ENCODE measurements at places on chromosomes 12 and 14.

- DNase-seq: no peak
Observed at GRCh38 chr14:23550131-23550811, 1.3 kb downstream of the ZFHX2 start.

DNA sequence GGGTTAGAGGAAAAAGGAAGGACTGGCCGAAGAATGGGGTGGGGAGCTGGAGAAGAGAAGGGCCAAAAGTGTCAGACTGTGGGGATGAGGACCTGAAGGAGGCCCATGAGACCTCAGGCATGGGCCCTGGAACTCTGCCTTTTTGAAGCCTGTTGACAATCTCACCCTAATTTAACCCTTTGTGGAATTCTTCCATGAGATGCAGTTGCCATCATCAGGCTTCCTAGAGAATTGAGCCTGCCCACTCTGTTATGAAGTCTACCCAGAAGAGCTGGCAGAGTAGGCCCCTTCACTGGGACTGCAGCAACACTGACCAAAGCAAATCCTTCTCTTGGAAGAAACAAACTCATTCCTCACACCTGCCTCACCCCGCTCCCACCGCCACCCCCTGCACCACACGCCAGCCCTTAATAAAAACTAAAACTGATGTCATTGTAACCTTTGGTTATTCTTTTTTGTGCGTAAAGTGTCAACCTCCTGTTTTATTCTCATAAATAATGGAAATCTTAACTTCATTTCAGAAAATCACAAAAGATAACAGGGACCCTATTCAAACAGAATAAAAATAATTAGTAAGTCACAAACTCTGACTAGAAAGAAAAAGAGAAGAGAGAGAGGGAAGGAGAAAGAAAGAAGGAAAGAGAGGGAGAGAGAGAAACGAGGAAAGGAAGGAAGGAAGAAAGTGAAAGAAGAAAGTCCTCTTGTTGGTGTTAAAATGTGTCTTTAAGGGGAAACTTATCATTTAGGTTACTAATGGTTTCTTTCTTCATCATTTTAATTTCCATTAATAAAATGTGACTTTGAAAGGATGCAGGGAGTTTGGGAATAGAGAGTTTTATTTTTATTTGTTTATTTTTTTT lies 61.3 kb downstream of the CRADD start:
- DNase-seq: no peak

- no peak for DNase-seq
Observed at GRCh38 chr14:47596232-47596631, 79.2 kb downstream of the MDGA2 start.

- no peak for DNase-seq
Observed at GRCh38 chr12:105205322-105206048, 30.5 kb downstream of the APPL2 start.

GRCh38 chr14:21326972-21327371 lies 47.1 kb downstream of the RPGRIP1 start:
- DNase-seq: no peak

DNA sequence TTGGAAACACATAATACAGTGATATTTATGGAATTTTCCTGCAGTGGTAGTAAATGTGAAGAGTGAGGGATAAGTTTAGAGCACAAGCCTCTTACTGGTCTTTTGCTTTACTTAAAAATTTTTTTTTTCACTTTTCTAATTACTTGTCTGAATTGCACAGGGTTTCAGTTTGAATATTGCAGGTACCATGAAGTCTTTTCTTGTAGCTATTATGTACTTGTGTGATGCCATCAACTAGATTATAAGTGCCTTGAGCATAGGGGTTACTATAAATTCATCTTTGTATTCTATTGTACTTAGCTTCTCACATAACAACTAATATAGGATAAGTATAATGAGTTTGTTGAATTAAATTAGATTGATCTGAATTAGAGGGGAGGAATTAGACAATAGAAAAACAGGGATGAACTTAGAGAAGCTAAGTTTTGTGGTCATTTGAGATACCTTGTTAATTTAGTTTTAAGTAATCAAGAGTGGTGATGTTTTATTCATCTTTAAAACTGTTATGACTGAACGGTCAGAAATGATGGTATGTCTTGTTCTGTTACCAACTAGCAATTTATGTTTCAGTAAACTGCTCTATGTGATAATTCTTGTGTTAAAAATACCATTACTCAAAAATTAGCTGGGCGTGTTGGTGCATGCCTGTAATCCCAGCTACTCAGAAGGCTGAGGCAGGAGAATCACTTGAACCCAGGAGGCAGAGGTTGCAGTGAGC lies 42.1 kb downstream of the CCDC91 start:
- no peak for DNase-seq

GRCh38 chr14:93619176-93619793 lies 169.0 kb downstream of the PRIMA1 start:
- no peak for DNase-seq

DNA sequence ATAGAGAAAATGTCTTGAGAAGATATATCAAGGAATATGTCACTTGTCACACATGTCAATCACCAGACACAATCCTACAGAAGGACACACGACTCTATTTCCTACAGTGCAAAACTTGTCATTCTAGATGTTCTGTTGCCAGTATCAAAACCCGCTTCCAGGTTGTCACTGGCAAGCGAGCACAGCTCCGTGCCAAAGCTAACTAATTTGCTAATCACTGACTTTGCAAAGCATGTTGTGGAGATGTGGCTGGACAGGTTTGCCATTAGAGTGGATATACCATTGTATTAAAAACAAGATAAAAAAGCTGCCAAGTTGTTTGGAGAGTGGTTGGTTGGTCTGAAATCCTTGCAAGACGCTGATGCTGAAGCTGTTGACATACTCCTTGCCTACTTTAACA lies 7.9 kb upstream of the SGPP1 start:
- no peak for DNase-seq

DNA sequence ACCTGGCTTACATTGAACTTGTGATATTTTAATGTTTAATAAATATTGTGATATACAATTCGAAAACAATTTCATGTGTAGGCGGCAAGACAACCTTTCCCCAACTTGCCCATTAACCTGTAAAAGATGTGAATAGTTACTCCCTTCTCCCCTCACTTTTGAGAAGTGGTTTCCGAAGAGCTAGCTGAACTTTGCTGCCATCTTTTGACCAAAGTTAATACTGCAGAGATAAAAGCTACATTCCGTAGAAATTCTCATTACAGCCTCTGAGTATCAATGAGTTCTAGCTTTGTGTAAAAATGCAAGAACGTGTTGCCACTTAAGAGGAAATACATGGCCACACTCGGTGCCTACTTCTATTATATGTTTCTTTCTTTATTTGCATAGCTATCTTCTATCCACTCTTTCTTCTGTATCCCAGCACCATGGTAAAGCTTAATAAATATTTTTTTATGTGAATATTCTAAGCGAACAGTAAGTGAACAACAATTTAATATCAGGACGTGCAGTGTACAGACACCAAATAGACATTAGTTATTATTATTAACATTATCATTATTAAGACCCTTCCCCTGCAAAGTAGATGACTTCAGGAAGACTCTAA lies 105.1 kb upstream of the TMEM260 start:
- peak; percentile 11 for DNase-seq

- DNase-seq: no peak
Observed at GRCh38 chr14:53151523-53152183, 1.5 kb downstream of the DDHD1 start.

- DNase-seq: no peak
Observed at GRCh38 chr12:130831876-130832405, 7.1 kb downstream of the STX2 start.

DNA sequence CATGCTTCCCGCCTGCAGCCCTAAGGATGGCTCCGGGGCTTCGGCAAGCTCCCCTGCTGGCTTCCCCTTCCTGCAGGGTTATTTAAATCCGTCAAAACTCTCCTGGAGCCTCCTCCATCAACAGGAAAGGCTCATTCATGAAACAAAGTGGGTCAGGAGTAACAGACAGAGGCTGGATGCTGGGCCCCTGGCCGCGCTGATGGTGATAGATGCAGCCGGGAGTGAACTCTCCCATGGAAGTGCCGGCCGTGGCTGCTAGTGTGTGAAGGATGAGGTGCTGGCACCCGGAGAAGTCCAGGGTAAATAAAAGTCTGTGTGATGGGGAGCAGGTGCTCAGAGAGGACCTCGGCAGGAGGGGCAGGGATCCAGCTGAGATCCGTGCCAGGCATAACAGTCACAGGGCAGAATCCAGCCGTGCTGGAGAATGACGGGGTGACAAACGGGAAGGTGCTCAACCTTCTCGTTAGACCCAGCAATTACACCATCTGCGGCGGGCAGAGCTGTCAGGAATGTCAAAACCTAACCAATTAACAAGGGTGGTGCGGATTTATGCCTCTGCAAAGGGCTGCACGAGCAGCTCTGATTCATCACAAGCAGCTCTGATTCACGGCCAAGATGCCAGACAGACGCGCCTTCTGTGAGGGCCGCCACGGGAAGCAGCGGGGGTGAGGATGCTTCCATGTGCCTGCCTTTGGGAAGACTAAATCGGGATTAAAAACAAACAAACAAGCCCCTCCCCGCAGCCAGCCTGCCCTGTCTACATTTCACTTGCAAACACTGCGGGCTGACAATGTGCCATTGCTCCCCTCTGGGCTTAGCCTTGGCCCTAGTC lies 55.6 kb downstream of the SYNE3 start:
- no peak for DNase-seq

DNA sequence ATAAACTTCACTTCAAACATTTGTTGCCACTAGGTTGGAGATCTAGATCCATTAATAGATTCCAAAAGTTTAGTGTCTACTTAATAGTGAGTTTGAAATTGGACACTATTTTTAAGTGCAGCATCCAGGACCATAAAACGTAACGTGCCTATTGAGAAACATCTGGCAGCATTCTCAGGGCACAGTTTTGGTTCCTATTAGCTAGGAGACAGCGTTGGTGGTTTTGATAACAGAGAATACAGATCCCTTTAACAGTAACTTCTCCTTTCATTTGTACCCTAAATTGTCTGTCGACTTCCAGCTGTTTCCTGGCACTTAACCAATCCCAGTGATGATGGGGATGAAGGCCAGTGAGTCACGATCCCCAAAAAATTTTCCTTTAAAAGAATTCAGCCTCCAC lies 25.8 kb downstream of the KCNK10 start:
- no peak for DNase-seq

DNA sequence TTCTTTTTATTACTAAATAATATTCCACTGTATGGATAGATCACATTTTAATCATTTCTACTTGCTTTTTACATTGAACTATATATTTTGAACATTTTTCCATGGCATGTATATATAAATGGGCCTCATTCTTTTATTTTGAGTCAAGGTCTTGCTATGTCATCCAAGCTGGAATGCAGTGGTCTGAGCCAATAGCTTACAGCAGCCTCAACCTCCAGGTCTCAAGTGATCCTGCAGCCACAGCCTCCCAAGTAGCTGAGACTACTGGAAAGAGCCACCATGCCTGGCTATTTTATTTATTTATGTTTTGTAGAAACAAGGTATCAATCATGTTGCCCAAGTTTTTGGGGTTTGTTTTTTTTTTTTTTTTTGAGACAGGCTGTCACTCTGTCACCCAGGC lies 7.6 kb downstream of the FCF1 start:
- DNase-seq: no peak

GRCh38 chr12:5013266-5013730 lies 30.4 kb upstream of the KCNA5 start:
- no peak for DNase-seq

GRCh38 chr12:67578976-67579661 lies 69.4 kb upstream of the DYRK2 start:
- DNase-seq: no peak

- DNase-seq: no peak
Observed at GRCh38 chr12:104657726-104658484, 201.2 kb downstream of the CHST11 start.

GRCh38 chr12:67299926-67300325 lies 30.8 kb downstream of the CAND1 start:
- DNase-seq: no peak

- no peak for DNase-seq
Observed at GRCh38 chr12:132259364-132259871, 70.0 kb downstream of the GALNT9 start.

Data from NCI-H1048 (cell line).